ENCODE measurements at places on chromosomes 6 and 20.

GRCh38 chr6:112600168-112600567, 253.0 kb downstream of the RFPL4B start:
- no peak for DNase-seq

- DNase-seq: no peak
These were observed 38.9 kb upstream of the THBS2 start for GRCh38 chr6:169292338-169293124.

- no peak for DNase-seq
These were observed 224.9 kb downstream of the ANKRD60 start for GRCh38 chr20:58003525-58003924.

GRCh38 chr6:82144007-82144851, 103.3 kb downstream of the IBTK start:
- DNase-seq: no peak

- peak; percentile 37 for DNase-seq
These were observed 29.7 kb downstream of the RPF2 start for GRCh38 chr6:111011360-111012142.

GRCh38 chr20:6819599-6819998, 52.1 kb downstream of the BMP2 start:
- DNase-seq: no peak

- no peak for DNase-seq
These were observed 66.5 kb upstream of the ADGRG6 start for GRCh38 chr6:142235272-142235671.

- no peak for DNase-seq
These were observed 20.5 kb downstream of the CLVS2 start for GRCh38 chr6:123016431-123017103.

DNA sequence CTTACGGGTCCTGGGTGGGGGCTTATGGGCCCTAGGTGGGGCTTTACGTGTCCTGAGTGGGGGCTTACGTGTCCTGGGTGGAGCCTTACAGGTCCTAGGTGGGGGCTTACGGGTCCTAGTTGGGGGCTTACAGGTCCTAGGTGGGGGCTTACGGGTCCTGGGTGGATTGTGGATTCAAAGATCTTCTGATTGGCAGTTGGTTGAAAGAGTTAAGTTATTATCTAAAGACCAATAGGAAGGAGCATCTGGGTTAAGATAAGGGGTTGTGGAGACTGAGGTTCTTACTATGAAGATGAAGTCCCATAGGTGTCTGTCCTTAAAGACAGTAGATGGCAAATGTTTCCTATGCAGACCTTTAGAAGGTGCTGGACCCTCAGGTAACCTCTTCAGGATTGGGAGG, 8.4 kb upstream of the BIRC7 start:
- no peak for DNase-seq

DNA sequence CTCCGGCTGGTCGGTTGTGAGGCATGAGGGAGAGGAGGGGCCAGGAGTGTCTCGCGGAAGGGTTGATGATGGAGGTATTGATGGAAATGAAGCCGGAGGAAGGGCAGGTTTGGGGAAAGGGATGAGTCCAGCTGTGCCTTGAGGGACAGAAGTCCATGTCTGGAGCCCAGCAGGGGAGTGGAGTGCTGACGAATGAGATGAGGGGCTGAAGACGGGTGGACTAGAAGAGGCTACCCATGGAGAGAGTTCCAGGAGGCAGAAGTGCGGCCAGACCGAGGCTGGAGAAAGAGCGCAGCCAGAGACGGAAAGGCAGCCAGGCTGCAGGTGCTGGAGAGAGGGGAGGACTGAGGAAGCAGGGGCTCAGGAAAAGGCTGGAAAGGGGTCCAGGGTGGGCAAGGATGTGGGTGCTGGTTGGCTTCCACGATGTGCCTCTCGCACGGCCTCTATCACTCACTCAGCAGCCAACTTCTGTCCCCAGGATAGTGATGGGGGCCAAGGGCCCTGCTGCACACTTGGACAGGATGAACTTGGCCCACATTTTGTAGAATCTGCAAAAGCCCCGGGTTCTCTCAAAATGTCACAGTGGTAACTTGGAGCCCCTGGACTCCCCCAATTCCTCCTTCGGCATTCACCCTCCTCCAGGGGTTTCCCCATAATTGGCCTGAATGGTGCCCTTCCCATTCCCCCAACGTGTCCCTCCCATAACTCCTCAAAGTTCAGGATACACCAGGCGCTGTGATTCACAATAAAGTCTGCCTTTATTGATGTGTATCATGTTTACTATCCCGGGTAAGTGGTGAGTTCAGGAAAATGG, 627 bp upstream of the EIF6 start:
- DNase-seq: no peak

GRCh38 chr6:12873691-12874090, 157.1 kb downstream of the PHACTR1 start:
- DNase-seq: no peak

GRCh38 chr6:15143540-15143939, 102.3 kb upstream of the JARID2 start:
- DNase-seq: no peak

DNA sequence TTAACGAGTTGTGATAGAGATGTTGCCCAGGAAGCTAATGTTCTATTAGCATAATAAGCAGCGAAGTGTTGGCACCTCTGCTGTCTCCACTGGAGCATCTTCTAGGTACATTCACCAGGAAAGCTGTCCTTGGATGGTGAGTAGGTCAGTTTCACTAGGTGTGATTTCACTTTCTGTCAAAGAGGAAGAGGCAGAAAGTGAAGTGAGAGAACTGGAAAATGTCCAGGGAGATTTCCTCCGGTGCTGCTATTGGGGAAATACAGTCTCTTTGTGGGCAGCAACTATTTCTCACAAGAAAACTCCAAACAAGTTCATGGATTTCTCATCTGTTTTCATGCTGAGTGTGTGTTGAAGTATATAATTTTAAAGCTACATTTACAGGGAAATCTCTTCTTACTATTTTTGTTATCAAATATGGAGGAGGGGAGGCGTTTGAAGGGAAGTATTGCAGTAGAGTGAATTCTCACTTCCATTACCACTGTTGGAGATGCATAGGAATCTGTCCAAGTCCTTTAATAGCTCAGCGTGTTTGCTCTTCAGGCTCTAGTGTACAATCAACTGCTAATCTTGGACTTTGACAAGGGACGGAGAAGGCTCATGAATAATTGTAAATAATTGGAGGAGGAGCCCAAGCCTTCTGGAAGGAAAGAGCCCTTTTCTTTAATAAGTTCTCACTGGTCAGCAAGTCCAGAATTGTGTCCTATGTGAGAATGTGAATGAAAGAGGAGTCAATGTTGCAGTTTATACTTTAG, 16.1 kb upstream of the TSBP1 start:
- DNase-seq: no peak

DNA sequence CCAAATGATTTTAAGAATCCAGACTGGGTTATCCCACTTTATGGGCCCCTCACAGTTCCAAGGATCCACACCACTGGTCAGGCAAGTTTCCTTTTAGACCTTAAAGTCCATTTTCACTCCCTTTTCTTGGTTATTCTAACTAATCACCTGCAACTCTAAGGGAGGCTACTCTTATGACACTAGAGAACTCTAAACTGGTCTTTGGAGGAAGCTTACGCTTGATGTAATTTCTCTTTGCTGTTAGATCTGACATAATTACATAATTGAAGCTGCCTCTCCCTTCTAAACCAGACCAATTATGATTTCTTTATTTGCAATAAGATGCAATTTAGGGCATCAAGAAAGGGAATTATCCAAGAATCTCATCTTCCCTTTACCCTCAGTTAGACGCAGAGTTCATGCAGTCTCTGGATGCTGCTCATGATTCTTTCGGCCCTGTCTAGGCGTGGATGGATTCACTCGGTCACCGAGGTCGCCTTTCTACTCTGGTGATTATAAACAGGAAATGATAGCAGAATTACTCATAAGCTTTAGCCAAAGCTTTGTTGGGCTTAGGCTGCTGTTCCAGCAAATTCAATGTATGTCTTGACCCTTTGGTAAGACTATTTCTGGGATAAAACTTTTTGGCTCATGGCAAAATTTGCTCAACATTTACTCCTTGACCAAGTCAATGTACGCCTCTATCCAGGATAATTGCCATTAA, 166.4 kb upstream of the PRND start:
- no peak for DNase-seq

DNA sequence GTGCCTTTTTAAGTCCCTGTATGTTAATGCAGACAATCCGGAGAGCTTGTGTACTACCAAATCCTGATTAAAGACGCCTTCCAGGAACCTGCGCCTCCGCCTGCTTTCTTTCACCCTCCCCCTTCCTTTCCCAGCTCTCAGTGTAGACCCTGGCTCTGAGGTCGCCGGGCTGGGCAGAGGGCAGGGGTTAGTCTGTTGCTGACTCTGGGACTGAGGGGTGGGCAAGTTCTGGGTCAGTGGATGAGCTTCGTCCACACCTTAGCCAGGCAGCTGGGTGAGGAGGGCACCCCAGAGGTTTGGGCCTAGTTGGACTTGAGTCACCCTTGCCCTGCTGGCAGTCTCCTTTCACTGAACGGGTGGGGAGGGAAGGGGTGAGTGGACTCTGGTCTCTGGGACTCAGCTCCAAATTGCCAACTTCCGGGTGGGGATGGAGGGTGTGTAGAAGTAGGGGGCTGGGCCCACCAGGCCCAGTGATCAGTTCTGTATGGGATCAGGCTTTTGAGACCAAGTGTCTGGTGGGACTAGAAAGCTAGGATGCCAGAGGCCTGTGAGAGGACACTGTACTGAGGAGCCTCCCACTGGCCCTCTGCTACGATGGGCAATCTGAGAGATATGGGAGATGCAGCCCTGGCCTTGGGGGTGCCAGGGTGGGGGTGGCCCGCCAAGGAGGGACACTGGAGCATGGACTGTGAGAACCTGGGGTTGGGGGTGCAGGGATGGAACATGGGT, 21.3 kb upstream of the SLC22A7 start:
- DNase-seq: no peak

GRCh38 chr6:160131636-160132296, 10.2 kb downstream of the SLC22A1 start:
- DNase-seq: no peak

- peak; percentile 68 for DNase-seq
These were observed 97.7 kb downstream of the KCNB1 start for GRCh38 chr20:49384437-49385434.

- DNase-seq: no peak
These were observed 6.5 kb upstream of the RNF24 start for GRCh38 chr20:4021906-4022305.

GRCh38 chr6:121520337-121521163, 85.1 kb downstream of the GJA1 start:
- DNase-seq: no peak

GRCh38 chr20:17844549-17845298, 123.9 kb downstream of the SNX5 start:
- DNase-seq: no peak

GRCh38 chr6:53786832-53787231, 8.0 kb upstream of the LRRC1 start:
- no peak for DNase-seq

DNA sequence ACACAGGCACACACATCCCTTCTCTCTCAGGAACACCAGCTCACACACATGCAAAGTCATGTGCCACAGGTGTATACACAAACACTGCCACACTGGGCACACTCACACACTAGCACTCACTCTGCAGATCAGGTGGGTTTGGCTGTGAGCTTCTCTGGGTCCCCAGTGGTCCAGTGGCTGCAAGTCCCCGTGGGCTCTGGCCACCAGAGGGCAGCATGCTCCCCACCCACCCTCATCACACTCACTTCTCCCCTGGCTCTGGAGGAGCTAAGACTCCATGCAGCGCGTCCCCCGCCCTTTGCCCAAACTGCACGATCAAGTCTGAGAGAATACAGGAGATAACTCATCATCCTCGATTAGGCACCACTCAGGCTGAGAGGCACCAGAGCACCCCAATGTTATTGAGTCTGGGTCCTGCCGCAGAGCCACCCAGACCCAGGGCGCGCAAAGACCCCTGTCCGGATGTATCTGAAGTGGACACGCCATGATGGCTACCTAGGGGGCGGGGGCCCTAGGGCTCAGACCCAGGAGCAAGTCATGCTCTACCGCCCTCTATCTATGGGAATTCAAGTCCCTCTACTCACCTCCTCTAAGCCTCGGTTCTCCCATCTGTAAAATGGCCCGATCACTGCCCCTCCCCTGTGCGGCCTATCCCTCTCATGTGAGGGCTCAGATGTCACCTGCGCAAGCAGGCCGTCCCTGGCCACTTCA, 90.5 kb downstream of the GRM4 start:
- peak; percentile 36 for DNase-seq

- peak; percentile 65 for DNase-seq
These were observed 63.9 kb upstream of the FUCA2 start for GRCh38 chr6:143575440-143575839.

- DNase-seq: no peak
These were observed 752.8 kb downstream of the CBLN4 start for GRCh38 chr20:55252521-55252920.

GRCh38 chr20:6704132-6704861, 63.2 kb upstream of the BMP2 start:
- DNase-seq: no peak

- no peak for DNase-seq
These were observed 45.0 kb downstream of the EFCAB8 start for GRCh38 chr20:32903666-32904175.
